GM12878 (cell line): ENCODE measurements at places on chromosomes 13 and 19. TPM values are rescaled to one million over a fixed set of nuclear protein-coding genes. Genes with fewer than 3 reads are reported as not detected.

The KIR2DL3 gene
- not detected in 2 replicates for total RNA-seq

The TMIGD2 gene
- total RNA-seq = 0.16 TPM in 1 of 2 replicates, not detected in the other

The DIRAS1 gene
- total RNA-seq = 0.18 and 0.48 TPM in 2 replicates

The DNASE2 gene
- total RNA-seq = 21.4 and 22.6 TPM in 2 replicates

The ALOX5AP gene
- 45.9 and 48.5 TPM in 2 replicates for total RNA-seq

The PSG1 gene
- not detected in 2 replicates for total RNA-seq

The TMPRSS9 gene
- total RNA-seq = not detected in 2 replicates

The GCDH gene
- total RNA-seq = 49.0 and 52.3 TPM in 2 replicates

The C19orf47 gene
- total RNA-seq = 29.1 and 30.7 TPM in 2 replicates

The ZNF814 gene
- total RNA-seq = 16.5 and 20.6 TPM in 2 replicates

The RASAL3 gene
- 78.5 and 81.3 TPM in 2 replicates for total RNA-seq

The CCL25 gene
- total RNA-seq = 10.4 and 11.3 TPM in 2 replicates

The SLC8A2 gene
- not detected in 2 replicates for total RNA-seq

The DNAAF3 gene
- total RNA-seq = not detected in 2 replicates

The SLITRK1 gene
- total RNA-seq = 0.38 and 0.40 TPM in 2 replicates

The SIGLEC14 gene
- total RNA-seq = 6.2 and 6.8 TPM in 2 replicates

The UBE2S gene
- 258 and 260 TPM in 2 replicates for total RNA-seq

The PABPC3 gene
- 0.28 and 0.35 TPM in 2 replicates for total RNA-seq

The ZNF112 gene
- not detected in 2 replicates for total RNA-seq

The ALG5 gene
- total RNA-seq = 30.8 and 34.3 TPM in 2 replicates

The ZNF699 gene
- total RNA-seq = 2.2 and 3.6 TPM in 2 replicates

The ZFP28 gene
- 0.05 TPM in 2 replicates for total RNA-seq

The PCSK4 gene
- total RNA-seq = 0.90 and 0.95 TPM in 2 replicates

The ZNF610 gene
- 0.64 and 1.2 TPM in 2 replicates for total RNA-seq

The BSPH1 gene
- not detected in 2 replicates for total RNA-seq

The NLRP7 gene
- total RNA-seq = 0.08 and 0.13 TPM in 2 replicates

The CRYL1 gene
- 10.4 and 10.7 TPM in 2 replicates for total RNA-seq

The LRRC63 gene
- total RNA-seq = 0.51 and 0.56 TPM in 2 replicates

The BRCA2 gene
- total RNA-seq = 19.7 and 24.1 TPM in 2 replicates

The ONECUT3 gene
- total RNA-seq = not detected in 2 replicates

The WIZ gene
- total RNA-seq = 23.5 and 26.7 TPM in 2 replicates

The UHRF1 gene
- total RNA-seq = 98.4 and 109 TPM in 2 replicates

The ZNF534 gene
- total RNA-seq = not detected in 2 replicates

The DAND5 gene
- total RNA-seq = 0.11 and 0.15 TPM in 2 replicates

The NLRP4 gene
- total RNA-seq = not detected in 2 replicates

The TEX101 gene
- not detected in 2 replicates for total RNA-seq

The GRIN2D gene
- total RNA-seq = 0.32 and 0.38 TPM in 2 replicates

The INAFM1 gene
- 6.1 and 6.8 TPM in 2 replicates for total RNA-seq
